ENCODE measurements at places on chromosomes 11 and 22.

DNA sequence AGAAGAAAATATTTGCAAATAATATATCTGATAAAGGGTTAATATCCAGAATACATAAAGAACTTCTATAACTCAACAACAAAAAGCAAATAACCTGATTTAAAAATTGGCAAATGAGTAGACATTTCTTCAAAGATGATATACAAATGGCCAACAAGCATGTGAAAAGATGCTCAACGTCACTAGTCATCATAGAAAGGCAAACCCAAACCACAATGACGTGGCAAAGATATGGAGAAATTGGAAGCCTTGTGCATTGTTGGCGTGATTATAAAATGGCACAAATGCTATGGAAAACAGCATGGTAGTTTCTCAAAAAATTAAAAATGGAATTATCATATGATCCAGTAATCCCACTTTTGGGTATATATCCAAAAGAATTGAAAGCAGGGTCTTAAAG lies 466.3 kb downstream of the TBC1D22A start:
- no peak for DNase-seq

DNA sequence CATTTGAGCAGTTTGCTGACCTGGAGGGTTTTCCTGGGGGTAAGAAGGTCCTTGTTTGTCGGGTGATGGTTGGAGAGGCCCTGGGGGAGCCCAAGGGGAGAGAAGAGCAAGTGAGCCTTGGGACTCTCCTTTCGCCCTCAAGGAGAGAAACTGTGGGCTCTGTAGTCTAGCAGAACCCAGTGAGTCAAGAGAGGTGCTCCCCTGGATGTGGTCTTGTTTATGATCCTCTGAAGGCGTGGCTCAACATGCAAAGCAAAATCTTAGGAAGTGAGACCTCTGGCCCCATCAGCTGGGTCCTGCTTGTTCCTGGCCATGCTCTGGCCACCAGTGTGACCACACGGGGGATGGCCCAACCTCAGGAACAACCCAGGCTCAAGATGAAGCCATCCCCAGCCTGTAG lies 66.5 kb upstream of the ALX4 start:
- DNase-seq = no peak

GRCh38 chr11:60343094-60343704 lies 16.1 kb downstream of the MS4A6E start:
- no peak for DNase-seq

DNA sequence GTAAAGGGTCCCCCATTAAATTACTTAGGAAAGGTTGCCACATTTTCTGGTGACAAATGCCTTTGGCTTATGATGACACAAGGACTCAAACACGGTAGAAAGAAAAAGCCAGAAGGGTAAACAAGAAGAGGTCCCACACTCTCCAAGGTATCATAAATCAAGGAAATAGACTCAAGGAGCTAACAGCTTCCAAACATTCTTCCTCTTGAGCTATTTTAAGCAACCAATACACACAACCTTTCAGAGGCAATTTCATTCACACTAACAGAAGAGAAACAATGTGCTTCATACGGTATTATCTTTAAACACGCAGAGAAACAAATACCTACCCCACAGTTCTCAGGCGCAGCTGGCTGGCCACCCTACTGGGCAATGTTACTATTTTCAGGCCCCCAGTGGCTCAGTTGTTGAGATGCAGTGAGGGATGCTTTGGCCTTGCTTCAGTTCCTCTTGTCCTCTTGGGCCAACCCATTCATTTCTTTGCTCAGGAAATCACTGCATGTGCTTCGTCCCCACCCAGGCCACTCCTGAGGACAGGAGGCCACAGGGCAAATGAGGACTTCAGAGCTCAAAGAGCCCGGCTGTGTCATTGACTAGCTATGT lies 15.8 kb downstream of the ABTB2 start:
- no peak for DNase-seq

GRCh38 chr11:895331-896110 lies 15.1 kb downstream of the CHID1 start:
- DNase-seq = no peak

DNA sequence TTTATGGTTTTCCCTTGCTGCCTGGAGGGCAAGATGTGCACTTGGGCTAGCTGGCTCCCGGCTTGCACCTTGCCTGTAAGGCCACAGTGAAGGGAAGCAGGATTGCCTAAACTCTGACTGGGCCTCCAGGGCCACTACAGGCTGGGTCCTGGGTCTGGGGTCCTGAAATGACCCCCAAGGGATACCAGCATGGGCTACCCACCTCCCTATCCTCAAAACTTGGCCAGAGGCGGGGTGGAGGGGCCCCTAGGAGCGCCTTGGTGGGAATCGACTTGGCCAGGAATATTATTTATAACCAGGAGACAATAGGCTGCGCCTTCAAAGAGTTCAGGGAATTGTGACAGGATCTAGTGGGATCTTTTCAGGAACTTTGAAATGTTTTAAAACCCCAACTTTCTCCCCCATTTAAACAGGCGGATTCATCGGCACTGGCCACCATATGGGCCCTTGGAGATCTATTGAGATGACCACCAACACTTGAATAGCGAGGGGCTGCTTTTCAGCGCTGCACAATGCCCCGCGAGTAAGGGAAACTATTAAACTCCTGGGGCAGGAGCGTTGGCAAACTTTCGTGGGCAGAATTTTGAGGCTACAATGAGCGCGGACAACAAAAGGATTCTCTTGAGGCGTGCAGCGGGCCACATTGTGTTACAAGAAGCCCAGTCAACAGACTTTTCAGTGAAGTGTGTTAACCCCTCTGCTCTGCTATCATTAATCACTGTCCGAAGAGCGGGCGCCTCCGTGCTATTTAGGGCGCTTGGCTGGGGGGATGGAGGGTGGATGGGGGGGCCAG lies 15.2 kb downstream of the PAX6 start:
- no peak for DNase-seq

DNA sequence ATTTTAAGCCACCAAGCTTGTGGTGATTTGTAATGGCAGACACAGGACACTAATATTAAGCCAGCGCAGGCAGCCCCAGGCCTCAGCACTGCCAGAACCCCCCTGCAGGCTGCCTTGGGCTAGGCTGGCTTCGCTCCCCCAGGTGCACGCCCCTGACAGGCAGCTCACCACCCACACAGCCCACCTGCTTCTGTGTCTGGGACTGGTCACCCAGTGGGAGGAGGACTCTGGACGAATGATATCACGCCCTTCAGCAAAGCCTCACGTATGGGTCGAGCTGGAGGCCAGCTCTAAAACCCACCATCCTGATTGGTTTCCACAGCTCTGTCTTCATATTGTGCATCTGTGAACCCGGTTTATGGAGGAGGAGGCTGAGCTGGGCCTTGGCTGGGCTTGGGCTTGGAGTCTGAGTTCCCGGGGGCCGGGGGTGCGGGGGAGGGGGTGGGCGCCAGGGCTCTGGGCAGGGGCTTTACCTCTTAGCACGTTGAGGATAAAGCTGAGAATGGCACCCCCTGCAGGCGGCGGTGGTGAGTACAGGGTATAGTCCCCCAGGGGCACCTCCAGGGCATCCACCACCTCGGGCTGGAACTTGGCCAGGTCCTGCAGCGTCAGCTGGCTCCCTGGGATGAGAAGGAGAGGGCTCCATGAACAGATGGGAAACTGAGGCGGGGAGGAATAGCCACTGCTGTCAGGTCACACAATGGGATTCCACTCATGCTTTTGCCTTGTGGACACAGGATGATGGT lies 13.8 kb downstream of the GGT5 start:
- DNase-seq = peak; percentile 62

DNA sequence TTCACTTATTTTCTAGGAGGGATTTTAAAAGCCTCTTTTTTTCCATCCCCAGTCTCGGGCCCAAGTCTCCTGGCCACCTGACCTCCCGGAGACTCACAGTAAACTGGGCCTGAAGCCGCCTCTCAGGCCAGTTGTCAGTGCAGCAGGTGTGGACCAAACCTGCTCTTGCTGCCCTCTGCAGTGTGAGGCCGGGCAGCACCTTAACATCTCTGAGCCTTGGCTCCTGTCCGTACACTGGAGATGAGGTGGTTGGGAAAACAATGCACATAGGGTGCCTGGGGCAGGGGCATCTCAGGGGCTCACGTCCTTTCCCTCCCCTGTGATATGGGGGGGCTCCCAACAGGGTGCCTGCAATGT lies 45.1 kb downstream of the PHF21B start:
- no peak for DNase-seq

GRCh38 chr11:44592125-44592940 lies 26.9 kb downstream of the CD82 start:
- no peak for DNase-seq

DNA sequence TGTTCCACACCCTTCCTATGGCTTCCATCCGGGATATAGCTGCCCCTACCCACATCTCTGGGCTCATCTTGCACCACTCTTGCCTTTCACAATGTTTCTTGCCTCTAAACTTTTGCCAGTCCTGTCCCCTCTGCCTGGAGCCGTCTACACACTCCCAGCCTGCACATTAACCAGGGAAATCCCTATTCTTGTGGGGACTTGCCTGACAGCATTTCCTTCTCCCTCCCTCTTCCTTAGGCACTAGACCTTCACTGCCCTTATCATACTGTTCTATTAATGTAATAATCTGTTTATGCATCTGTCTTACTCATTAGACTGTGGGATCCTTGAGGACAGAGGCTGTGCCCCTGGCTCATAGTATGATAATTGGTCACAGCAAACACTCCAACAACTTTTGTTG lies 5.8 kb upstream of the TTC12 start:
- DNase-seq = no peak

DNA sequence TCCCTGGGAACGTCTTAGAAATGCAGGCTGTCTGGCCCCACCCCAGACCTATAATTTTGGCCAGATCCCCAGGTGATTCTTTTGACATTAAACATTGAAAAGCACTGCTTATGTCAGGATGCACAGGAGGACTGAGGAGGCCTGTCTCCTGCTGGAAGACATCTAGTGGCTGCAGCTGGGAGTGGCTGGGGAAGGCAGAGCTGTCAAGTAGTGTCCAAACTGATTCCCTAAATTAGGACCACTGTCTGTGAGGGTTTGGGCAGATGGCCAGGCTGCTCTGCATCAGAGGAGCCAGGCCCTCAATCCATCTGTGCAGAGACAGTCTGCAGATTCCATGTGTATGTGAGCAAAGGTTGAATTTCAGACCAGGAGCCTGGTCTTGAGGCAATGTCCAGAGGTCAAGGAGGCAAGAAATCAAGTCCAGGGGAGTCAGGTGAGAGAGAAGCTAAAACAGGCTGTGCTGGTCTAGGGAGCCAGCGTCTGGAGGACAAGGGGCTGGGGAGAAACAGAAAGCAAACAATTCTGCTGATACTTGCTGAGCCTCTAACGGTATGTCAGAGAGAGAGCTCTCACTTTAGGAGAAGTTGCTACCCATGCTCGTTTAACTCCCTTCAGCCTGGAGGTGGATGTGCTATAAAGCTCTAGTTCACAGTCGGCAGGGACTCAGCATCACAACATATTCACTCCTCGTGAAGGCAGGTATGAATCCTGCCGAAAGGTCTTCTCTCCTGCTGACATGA lies 15.3 kb upstream of the SYTL2 start:
- DNase-seq = no peak

DNA sequence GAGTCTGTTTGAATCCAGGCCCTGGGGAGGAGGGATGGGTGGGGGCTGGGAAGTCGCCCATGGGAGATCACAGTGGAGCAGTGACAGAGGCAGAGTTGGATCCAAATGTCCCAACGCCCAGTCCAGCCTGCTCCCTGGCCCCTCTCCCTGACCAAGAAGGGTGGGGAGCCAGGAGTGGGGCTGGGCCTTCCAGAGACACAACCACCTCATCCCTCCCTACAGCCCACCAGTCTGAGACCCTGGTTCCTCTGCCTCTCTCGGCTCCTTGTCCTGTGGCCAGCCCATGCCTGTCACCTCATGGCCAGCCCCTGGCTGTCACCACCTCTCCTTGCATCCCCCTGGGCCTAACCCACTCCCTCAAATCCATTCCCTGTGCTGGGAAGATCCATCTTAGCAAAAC lies 71.2 kb upstream of the PRR5 start:
- no peak for DNase-seq

- peak; percentile 95 for DNase-seq
These were observed at the start of gene PIK3C2A for GRCh38 chr11:17207317-17208256. Gene PIK3C2A, minus strand, starts transcription at chr11:17207986. Its CDS starts 38,245 bp downstream, at chr11:17169741.

DNA sequence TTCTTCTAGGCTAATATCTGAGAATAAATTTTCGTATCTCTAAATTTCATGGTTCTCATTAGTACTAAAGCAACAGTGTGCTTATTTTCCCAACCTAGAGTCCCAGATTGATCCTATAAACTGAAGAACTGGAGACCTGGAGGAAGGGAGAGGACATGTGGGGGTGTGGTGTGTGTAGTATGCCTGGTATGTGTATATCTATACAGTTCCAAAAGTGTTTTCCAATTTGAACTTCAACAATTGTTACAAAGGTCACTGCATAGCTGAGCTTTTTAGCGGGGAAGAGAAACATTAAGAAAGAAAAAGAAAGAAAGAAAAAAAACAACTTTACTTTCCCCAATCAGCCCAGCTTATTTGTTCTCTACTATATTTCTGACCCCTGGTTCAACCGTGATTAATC lies 152.1 kb downstream of the SOX6 start:
- DNase-seq = no peak

GRCh38 chr22:46957521-46957920 lies 195.1 kb downstream of the TBC1D22A start:
- no peak for DNase-seq

- DNase-seq = no peak
These were observed 135.8 kb upstream of the SPON1 start for GRCh38 chr11:13826505-13827278.

- DNase-seq = no peak
These were observed 20.4 kb downstream of the BIRC2 start for GRCh38 chr11:102367364-102367763.

- DNase-seq = no peak
These were observed 25.8 kb upstream of the NECTIN1 start for GRCh38 chr11:119754656-119755355.

DNA sequence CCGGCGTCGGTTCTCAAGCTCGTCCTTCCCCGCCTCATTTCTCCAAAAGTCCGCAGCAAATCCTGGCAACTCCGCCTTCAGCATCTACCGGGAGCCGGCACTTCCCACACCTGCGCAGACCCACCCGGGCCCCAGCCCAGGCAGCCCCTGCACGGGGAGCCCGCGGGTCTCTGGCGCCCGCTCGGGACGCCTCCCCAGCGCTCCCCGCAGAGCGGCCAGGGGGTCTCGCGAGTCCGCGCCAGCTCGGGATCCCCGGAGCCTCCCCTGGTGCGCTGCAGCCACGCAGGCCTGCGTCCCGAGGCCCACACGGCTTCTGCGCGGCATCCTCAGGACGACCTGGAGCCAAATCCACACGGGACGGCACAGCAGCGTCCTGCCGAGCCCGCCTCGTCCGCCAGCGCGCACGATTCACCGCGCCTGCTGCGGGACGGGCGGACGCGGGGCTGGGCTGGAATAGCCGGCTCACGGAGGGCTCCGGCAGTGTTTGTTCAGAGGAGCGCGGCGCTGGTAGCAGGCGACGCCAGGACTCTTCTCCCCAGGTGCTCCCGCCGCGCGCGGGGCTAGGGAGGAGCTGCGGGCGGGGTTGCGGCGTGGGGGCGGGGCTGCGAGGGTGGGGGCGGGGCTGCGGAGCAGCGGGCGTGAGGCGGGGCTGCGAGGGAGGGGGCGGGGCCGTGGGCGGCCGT lies 816 bp upstream of the PHRF1 start:
- no peak for DNase-seq

GRCh38 chr11:86627776-86628455 lies 44.5 kb downstream of the ME3 start:
- DNase-seq = no peak

GRCh38 chr11:12246147-12246546 lies 131.2 kb upstream of the PARVA start:
- DNase-seq = no peak

Measured in stimulated activated CD4-positive, alpha-beta T cell treated with anti-CD3 and anti-CD28 coated beads, Interleukin-4, amount 100 ng/mL, for 4 hours (primary cell).